Peyer's patch (tissue), 4 donors: ENCODE measurements at places on chromosomes 5 and 9.

GRCh38 chr5:41670854-41671479 lies 160.6 kb upstream of the PLCXD3 start:
- no peak for DNase-seq

- peak; percentile 67 for DNase-seq
These were observed 100.4 kb downstream of the NFIB start for GRCh38 chr9:14213504-14213903.

DNA sequence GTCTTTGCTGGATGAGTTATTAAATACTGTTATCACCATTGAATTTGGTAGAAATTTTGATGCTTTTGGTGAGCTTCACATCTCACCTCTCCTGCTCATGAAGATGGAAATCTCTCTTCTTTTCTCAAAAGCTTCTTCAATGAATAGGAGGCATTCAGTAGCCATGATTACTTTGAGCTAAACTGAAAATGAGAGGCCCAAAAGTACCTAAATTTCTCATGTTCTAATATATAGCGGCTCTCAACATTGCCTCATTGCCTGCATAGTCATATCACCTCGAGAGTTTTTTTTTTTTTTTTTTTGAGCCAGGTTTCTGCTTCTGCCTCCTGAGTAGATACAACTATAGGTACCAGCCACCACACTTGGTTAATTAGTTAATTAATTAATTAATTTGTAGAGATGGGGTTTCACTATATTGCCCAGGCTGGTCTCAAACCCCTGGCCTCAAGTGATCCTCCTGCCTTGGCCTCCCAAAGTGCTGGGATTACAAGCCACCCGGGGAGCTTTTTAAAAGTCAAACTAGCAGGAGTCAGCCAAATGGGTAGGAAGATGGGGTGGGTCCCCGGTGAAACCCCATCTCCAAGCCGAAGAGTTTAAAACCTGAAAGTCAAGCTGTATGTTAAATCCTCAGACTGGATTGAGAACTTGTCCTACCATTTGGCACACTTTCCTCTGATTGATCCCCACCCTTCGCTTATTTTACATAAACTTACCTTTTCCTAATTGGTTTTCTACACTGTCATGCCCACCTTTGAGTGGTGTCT lies 169.0 kb downstream of the DOCK2 start:
- DNase-seq: no peak

- no peak for DNase-seq
These were observed 66.2 kb downstream of the SMC5 start for GRCh38 chr9:70324963-70325362.

GRCh38 chr5:17214893-17215292 lies 2.5 kb upstream of the BASP1 start:
- DNase-seq: no peak
